RPMI7951 (cell line): ENCODE measurements at places on chromosomes 5 and 9. TPM values are rescaled to one million over a fixed set of nuclear protein-coding genes. Genes with fewer than 3 reads are reported as not detected.
A peak's percentile ranks its signal among the peaks of the same experiment; 100 is the strongest.

The SEMA6A gene
- 0.12 and 0.39 TPM in 2 replicates for total RNA-seq

The IDNK gene
- total RNA-seq = 1.6 and 2.5 TPM in 2 replicates

The GRIN3A gene
- not detected in 2 replicates for total RNA-seq

DNA sequence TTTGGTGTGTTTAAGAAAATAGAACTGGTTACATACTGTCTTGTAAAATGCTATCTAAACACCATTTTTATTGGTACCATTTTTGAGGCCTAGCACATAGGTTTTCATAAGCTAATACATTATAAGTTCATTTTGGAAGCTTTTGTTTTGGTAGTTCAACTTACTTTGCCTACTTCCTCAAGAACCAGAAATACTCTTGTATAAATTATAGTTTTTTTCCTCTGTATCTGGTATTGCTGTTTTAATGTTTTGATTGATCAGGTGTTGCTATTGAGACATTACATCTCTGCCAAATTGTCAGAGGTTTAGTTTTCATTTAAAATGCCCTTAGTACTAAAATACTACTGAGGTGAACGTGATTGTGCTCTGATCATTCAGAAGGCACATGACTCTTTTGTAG is 90.6 kb upstream of the GRHPR start:
- DNase-seq = no peak

- no peak for DNase-seq
These were observed 21.0 kb downstream of the ESM1 start for GRCh38 chr5:54964405-54964804.

GRCh38 chr5:65816729-65817128 is 94.7 kb downstream of the NLN start:
- DNase-seq = no peak

DNA sequence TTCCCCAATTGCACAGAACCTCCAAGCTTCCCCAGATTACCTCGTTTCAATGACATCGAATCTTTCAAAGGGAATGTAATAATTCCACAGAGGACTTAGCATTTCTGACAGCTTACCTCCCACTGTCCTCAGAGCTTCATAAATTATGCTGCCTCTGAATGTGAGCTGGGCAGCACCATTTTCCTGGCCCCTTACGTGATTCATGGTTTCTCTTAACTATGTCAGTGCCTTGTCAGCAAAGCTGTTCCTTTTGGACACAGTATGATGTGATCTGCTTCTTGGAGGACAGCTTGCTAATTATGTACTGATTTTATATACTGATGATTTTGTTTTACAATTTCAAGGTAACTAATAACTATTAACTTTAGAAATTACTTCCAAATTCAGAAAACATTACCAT is 27.7 kb upstream of the SSBP2 start:
- DNase-seq = peak; percentile 25

DNA sequence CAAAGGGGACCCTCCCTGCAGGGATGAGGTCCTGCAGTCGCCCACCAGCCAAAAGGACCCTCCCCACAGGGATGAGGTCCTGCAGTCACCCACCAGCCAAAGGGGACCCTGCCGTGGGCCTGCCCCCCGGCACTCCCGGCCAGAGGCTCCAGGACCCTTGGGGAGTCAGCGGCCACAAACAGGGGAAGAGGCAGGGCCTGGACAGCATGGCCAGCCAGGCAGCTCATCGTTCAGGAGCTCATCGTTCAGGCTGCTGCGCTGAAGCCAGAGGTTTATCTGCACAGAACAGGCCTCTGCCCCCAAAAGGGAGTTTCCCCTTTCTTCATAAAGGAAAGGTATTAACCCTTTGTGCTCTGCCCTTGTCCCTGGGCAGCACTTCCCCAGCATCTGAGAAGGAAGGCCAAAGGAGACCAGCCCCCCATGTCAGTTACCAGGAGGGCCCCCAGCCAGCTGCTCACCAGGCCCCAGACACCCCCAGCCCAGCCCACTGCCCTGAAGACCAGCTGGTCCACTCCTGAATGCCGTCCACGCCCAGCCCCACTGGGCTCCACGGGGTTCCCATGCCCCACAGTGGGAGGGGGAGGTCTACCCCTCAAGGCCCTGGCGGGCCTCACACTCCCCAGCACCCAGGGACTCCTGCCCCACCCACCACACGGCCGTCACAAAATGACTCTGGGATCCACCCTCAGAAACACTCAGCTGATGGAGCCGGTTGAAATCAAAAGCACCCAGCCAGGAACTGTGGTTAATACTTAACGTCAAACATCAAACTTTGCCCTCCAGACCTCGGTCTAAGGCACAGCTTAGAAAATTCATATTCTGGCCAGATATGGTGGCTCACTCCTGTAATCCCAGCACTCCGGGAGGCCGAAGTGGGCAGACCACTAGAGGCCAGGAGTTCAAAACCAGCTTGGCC is 6.3 kb downstream of the SLC12A7 start:
- no peak for DNase-seq

GRCh38 chr5:123664961-123665360 is 153.0 kb downstream of the CSNK1G3 start:
- no peak for DNase-seq

DNA sequence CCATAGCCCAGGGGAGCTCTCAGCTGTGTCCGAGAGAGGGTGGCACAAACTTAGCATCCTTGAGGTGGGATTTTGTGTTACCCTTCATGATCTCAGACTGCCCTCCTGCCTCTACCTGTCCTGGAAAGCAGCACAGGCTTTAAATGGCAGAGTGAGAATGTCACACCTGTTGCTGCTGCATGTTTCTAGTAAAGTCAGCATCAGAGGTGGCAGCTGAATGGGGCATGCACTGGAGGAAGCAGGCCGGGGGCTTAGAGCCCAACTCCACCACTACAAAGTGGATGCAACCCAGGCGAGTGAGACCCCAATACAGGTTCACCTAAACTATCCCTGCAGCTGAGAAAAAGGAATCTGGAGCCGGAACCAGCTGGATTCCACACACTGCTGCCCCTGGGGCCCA is 51.6 kb downstream of the MACROH2A1 start:
- no peak for DNase-seq

- DNase-seq = no peak
These were observed 1072.6 kb upstream of the NUDT12 start for GRCh38 chr5:104635227-104635626.
